ENCODE measurements at places on chromosomes 4 and X.

DNA sequence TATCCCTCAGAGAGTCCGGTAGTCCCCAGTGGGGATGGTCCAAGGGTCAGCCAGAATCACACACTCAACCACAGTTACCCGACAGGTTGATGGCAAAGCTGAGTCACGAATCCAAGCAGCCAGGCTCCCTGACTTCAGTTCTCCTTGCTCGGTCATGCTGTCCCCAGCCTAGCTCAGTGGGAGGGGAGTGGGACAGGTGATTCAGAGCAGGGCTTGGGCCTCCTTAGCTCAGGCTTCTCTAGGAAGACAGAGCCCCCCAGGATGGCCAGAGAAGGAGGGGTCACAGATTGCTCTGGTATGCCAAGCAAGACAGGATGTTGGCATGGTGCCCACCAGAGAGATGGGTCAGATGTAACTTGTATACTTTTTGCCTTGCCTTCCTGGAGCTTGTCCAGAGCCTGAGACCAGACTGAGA lies 66.5 kb downstream of the EFNB1 start:
- no peak for DNase-seq

GRCh38 chr4:176839656-176840055 lies 46.9 kb upstream of the VEGFC start:
- no peak for DNase-seq

- DNase-seq: no peak
Observed at GRCh38 chr4:179095585-179096221, 1653.5 kb upstream of the AGA start.

GRCh38 chr4:15031993-15032675 lies 29.9 kb downstream of the CPEB2 start:
- DNase-seq: no peak

- DNase-seq: no peak
Observed at GRCh38 chrX:79556800-79557199, 189.7 kb upstream of the ITM2A start.

GRCh38 chrX:39309018-39309635 lies 507.9 kb downstream of the MID1IP1 start:
- DNase-seq: no peak

GRCh38 chr4:8689741-8690140 lies 97.2 kb downstream of the CPZ start:
- DNase-seq: no peak

DNA sequence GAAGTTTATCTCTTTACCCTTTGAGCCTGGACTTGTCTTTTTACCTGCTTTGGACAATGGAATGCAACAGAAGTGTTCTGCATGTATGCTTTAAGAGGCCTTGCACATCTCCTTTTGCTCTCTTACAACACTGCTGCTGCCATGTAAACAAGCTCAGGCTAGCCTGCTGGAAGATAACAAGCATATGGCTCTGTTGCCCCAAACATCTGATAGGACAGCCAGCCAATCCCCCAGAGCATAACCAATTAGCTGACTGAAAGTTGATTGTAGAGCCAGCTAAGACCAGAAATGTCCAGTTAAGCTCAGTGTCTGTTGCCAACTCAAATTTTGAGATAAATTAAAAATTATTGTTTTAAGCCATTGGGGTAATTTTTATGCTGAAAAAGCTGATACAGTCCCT lies 510.6 kb upstream of the CNKSR2 start:
- no peak for DNase-seq

DNA sequence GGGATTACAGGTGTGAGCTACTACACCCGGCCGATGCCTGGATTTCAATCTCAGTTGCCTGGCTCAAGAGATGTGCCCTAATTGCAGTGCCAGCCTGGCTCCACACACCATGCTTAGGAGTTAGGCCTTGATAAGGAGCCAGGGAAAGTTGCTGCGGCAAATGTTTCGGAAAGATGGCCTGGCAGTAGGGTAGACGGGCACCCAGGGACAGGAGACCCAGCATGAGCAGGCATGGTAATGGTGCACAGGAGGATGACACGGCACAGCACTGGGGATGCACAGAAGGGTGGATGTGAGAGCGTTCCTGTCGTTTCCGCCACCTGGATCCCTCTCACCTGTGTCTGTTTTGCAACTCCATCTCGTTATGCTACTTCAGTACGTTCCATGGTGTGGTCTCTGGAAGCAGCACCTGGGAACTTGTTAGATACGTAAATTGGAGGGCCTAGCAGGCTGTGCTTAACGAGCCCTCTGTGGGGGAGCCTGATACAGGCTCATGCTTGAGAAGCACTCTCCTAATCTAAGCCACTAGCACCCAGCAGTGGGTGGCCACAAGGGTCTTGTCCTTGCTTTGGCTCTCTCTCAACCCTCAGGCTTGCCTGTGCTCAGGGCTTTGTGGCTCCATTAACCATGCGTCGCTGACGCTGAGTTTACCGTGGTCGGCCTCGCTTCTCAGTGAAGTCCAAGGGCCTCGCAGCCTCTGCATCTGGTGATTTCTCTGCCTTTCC lies 20.3 kb downstream of the RNF4 start:
- DNase-seq: no peak

DNA sequence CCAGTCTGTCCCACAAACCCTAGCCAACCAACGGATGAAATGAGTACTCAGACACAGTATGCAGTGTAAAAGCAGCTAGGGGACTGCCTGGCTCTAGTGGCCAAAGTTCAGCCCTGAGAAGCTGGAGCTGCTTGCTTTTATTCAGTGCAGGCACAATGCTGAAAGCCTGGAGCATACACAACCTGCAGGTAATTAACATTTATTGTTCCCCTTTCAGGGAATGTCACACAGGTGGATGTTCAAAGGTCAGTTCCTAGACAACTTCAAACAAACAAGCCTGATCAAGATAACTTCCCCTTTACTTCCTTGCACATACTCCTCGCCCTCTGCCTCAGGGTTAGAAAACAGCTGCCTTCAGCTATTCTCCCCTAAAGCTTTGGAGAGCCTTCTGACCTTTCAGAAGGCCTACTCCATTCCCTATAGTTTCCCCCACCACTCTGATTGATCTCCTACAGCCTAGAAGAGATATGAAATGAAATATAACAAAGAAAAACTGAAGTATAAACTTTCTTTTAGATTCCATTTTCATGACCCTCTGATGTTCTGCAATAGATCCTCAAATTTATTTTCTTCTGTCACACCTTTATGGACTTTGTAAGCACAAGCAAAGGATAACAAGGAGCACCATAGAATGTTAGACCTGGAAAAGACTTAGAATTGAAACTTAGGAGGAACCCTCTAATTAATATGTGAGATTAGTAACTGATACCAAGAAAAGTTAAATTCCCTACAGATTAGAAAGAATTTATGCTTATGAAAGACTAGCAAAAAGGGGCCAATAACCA lies 6.8 kb upstream of the DCAF8L1 start:
- DNase-seq: no peak

- DNase-seq: no peak
Observed at GRCh38 chr4:54695337-54695736, 37.6 kb downstream of the KIT start.

DNA sequence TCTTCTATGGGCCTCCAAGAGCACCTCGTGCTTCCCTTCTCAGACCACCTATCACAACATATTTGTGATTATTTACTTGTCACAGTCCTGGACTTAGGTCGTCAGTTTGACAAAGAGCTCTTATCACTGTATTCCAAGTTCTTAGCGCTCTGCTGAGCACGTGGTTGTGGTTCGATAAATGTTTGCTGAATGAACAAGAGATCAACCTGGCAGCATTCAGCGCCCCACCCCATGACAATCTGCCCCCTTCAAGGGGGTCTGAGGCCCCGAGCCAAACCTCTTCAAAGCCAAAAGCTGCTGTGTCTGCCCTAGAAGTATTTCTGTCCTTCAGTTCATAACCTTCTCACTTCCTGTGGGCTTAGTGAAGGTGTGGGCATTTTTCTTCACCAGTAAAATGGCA lies 15.0 kb downstream of the RPS4X start:
- no peak for DNase-seq

GRCh38 chr4:17504081-17504480 lies 7.8 kb downstream of the QDPR start:
- DNase-seq: no peak

- DNase-seq: no peak
Observed at GRCh38 chrX:12843061-12843667, 23.7 kb upstream of the TLR7 start.

GRCh38 chr4:7358100-7358735 lies 76.5 kb downstream of the PSAPL1 start:
- no peak for DNase-seq

GRCh38 chr4:159141193-159141592 lies 38.3 kb downstream of the RAPGEF2 start:
- DNase-seq: no peak

DNA sequence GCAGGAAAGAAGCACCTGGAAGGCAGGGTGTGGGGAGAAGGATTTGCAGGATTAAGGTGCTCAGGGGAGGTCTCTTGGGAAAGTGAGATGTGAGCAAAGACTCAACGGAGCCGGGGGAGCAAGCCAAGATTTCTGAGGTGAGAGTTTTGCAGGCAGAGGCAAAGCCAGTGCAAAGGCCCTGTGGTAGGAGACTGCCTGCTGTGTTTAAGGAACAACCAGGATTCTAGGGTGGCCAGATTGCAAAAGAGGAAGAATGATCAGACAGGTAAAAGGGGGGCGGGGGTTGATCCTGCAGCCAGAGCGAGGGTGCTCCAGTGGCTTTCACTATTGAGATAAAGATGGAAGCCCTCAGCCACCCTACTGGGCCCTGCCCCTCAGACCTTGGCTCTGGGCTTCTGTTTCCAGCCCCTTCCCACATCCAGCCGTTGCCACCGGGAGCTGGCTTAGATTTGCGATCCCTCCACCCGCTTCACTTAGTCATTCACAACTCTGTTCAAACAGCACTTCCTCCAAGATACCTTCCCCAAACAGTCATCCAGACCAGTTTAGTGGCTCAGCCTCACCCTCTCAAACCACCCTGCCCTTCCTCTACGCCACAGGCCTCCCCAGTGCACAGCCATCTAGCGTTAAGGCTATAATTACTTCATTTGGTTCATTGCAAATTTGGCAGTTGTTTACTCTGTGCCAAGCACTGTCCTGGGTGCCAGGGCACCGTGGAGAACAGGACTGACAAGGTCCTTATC lies 23.3 kb upstream of the BCOR start:
- no peak for DNase-seq

GRCh38 chr4:169603312-169603711 lies 9.1 kb downstream of the NEK1 start:
- no peak for DNase-seq

DNA sequence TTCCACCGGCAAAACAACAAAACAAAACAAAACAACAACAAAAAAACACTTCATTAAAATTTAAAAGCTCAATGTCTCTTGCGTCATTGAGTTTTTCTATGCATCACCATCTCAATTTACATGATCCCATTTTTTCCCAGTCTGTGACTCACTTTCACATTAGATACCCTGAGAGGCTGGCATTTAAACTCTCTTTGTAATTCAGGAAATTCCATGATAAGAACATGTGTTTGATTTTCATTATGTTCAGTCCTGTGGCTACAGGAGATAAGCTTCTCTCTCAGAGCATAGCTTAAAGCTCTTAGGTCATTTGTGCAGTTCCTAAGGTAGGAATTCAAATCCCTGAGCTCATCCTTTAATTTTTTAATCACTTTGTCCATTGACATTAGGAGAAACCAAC lies 104.6 kb downstream of the NBDY start:
- no peak for DNase-seq

DNA sequence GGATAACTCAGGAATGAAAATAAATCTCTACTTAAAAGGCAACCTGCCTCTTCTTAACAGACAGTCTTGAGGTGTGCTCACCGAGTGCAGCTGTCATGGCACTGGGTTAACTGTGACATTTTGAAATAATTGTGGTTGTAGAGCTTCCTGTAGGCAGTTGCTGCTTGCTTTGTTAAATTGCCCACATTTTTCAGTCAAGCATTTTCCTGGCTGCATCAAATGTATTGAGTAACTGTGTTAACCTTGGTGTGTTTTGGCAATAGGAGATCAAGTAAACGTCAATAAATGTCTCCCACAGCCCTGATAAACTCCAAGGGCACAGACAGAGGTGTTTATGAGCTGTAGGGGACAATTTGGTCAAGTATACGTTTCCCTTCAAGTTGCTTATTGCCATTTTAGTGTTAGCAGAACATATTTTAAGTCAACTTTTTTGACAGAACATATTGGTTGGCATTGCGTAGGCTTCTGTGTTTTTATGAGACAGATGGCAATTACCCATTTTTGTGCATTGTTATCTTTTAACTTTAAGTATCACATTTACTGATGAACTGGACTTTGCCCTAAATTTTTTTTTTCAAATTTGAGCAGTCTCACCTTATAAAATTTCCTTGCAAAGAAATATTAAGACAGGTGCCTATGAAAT lies 527.4 kb downstream of the C4orf33 start:
- no peak for DNase-seq

- DNase-seq: no peak
Observed at GRCh38 chrX:73812256-73812655, 249.3 kb downstream of the CHIC1 start.

DNA sequence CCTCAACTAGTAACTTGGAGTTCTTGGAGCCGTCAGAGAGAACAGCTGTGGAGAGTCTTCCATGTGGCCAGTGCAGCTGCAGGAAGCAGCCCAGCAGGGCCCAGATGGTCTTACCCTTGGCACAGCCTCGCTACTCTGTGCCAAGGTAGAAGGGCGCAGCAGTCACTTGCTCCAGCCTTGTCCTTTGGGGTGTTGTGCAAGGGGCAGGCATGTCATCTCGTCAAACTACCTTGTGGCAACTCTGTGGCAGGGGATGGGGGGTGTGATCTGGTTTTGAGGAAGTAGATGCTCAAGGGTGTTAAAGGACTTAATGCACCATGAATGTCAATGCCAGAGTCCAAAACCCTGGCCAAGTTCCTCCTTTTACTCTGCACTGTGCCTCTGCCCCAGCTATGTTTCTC lies 34.2 kb upstream of the TBC1D14 start:
- no peak for DNase-seq

GRCh38 chr4:122914292-122914904 lies 8.0 kb downstream of the NUDT6 start:
- DNase-seq: peak; percentile 21

DNA sequence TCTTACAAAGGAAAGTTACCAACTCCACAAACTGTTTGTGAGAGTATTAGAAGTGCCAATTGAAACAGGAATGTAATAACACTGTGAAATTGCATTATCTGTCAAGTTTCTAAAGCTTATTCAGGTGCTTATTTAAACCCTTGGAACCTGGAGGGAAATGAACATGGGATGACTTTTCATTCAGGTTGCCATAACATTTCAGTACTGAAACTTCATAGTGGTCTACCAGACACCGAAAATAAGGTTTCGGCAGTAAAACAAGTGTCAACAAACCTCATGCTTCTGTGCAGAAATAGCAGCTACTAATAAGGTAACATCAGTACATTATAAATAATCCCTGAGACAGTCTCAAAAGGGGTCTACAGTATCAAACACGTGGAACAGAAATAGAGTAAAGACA lies 890.7 kb upstream of the INTU start:
- DNase-seq: peak; percentile 4

DNA sequence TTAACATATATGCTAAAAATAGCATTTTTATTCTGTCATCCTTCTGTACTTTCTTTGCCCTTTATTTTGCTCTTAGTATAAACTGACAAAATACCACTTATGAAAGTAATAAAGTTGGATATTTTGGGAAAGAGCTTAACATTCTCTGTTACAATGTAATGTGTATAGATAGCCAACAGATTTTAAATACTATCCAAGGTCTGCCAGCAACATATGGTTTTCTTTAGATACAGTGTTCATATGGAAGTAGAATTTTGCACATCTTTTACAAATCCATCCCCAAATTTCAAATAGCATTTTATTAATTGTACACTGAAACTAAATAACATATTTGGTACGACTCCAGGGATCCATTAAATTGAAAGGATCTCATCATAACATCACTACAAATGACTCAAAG lies 268.6 kb upstream of the PCDH18 start:
- no peak for DNase-seq
